ENCODE measurements at places on chromosomes 3 and 15. TPM values are rescaled to one million over a fixed set of nuclear protein-coding genes. Genes with fewer than 3 reads are reported as not detected.

Gene CYP1A2
- not detected for total RNA-seq

GRCh38 chr15:71761649-71762048, 48.7 kb upstream of the NR2E3 start:
- DNase-seq = peak; percentile 78

GRCh38 chr15:90465140-90465929, 64.4 kb upstream of the CRTC3 start:
- DNase-seq = peak; percentile 70

Gene CDV3
- total RNA-seq = 184 TPM

DNA sequence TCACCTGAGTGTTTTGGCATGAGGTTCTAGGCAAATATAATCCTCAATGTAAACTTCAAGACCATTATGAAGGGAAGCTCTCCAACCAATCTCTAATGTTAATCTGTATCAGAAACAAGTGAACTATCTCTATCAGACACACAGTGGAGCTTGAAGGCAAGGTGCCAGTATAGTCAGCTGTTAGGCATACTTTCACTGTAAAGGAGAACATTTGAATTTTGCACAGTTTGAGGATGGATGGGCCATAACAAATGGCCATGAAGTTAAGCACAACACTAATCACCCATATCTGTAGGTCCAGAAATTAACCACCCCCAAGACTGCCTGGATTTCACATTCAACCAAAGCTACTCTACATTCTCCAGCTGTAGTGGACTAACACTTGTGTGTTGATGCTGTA, 69.1 kb upstream of the LMOD3 start:
- DNase-seq = no peak

- no peak for DNase-seq
Measured at GRCh38 chr3:158731486-158731885, 771 bp downstream of the RARRES1 start.

GRCh38 chr15:62607643-62608042, 434.9 kb upstream of the TPM1 start:
- DNase-seq = no peak

Gene KCNMB3
- 1.3 TPM for total RNA-seq

- DNase-seq = no peak
Measured at GRCh38 chr3:10936686-10937085, 55.9 kb upstream of the SLC6A1 start.
